ENCODE measurements at places on chromosomes 1 and 21.

GRCh38 chr1:162113419-162113818 lies 43.9 kb downstream of the NOS1AP start:
- DNase-seq, result no peak

DNA sequence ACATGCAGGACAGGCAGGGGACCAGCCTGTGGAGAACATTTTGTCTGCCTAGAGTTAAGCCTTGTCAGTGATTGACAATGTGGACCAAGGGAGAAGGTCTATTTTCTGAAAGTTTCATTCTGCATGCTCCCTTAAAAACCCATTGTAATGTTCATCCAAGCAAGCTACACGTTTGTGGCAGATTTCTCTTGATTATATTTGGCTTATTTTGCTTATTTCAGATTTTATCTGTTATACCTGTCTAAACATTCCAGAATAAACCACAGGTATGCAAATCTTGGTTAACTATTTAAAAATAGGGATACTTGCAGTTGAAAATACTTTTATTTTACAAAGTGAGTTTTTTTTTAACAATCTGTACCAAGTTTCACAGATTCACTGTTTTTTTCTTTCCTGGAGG lies 78.2 kb upstream of the F3 start:
- DNase-seq, result no peak

- no peak for DNase-seq
Observed at GRCh38 chr1:232353001-232353400, 276.9 kb downstream of the SIPA1L2 start.

DNA sequence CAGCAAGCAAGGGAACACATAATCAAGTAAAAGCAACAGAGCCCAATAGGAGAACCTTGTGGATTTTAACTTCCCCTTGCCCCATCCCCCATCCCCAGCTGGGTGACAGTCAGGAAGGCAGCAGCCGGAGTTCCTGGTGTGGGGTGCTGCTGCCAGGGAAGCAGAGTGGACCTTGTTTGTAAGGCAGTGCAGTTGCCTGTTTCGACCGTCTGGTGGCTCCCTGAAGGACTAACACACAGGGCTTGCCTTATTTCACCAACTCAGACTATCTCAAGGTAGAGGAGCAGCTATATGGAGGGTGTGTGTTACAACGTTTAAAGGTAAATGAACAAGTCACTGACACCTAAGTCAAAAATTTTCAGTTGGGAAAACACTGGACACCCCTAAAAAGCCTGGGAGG lies 6.6 kb downstream of the KRTAP10-8 start:
- DNase-seq, result no peak

GRCh38 chr1:168843401-168843800 lies 114.4 kb upstream of the DPT start:
- DNase-seq, result no peak

DNA sequence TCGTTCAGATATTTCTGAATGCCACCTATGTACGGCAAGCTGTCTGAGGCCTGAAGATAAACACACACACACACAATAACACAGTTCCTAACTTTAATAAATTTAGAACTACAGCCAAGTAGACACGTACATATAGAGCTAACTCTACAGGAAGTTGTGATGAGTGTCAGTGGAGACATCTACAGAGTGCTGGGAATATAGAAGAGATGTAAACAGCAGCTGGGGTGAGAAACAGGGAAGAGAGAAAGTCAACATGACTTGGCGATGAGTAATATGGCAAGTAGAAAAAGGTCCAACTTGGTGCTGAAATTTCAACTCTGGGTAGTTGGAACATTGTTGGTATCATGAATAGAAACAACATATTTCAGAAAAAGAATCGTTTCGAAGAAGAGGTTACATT lies 206.5 kb downstream of the ZP4 start:
- DNase-seq, result no peak

DNA sequence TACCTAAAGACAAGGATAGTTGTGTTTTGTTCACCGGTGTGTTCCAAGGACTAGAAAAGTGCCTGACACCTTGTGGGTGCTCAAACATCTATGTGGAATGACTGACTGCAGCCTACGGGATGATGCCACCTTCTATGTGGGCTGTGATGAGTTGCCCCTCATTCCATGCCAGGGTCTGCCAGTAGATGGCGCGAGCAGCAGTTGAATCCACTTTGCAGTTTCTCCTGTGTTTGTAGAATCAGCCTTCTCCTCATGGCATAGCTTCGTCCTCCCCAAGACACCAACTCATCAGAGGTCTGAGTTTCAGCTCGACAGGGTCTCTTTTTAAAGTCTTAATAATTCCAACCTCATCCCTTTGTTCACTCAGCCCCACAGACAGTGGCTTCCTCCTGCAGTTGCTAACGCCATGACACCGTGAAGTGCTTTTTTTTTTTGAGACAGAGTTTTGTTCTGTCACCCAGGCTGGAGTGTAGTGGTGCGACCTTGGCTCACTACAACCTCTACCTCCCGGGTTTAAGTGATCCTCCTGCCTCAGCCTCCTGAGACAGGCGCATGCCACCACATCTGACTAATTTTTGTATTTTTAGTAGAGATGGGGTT lies 133.7 kb downstream of the CAPN8 start:
- DNase-seq, result peak; percentile 53

- DNase-seq, result no peak
Observed at GRCh38 chr1:226666164-226666506, 72.9 kb downstream of the ITPKB start.

DNA sequence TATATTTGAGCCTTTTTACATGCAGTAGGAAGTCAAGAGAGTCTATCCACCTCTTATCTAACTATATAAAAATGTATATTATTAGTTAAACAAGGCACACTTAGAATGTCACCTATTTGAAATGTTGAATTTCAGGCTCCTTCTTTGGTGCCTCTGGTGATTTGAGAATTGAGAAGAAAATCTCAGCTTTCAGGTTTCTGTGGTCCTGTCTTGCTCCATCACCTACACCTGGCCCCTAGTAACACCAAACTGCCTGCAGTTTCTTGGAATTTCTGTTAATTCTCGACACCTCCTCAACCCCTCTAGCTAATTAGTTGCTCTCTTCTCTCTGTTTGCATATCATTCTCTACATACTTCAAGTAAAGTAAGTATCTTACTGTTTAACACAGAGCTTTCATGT lies 54.9 kb upstream of the WNT2B start:
- no peak for DNase-seq

DNA sequence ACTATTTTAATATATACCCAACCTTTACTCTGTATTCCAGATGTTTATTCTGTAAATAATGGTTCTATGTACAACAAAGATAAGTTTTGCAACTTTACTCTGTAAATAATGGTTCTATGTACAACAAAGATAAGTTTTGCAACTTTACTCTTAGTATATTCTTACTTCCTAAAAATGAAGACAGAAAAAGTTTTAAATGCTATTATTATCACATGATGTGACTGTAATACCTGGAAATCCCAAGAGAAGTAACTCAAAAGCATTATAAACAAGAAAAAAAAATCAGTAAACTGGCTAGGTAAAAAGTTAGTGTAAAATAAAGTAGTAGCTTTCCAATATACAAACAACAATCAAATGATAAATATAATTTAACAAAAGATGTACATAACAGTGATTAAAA lies 18.5 kb upstream of the EXO1 start:
- DNase-seq, result no peak

- DNase-seq, result no peak
Observed at GRCh38 chr1:71270394-71270915, 189.6 kb upstream of the ZRANB2 start.

DNA sequence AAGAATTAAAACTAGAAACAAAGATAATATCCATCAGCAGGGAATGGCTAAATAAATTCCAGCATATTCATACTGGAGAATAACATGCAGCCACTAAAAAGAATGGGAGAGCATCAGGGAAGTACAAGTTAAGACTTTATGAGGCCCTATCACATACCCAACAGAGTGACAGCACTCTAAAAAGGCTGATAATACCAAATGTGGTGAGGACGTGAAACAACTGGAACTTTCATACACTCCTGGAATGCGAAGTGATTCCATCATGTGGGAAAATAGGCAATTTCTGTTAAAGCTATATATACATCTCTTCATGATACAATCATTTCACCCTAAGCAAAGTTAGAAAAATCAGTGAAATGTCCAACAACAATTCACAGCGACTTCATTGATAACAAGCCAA lies 42.6 kb downstream of the COL6A1 start:
- no peak for DNase-seq

DNA sequence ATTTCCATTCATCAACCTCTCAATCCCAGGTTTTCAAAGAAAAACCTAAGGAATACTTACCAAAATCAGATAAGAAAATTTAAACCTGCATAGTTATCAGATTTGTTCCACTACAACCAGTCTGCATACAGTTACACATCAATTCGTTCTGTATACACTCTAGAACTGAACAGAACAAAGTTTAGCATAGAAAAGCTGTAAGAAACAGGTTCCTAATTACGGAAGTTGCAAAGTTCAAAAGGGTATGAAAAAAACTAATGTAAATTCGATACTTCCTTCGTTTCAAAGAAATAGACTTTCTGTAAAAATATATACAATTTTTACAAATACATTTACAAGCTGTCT lies 3.1 kb downstream of the MCL1 start:
- peak; percentile 31 for DNase-seq

DNA sequence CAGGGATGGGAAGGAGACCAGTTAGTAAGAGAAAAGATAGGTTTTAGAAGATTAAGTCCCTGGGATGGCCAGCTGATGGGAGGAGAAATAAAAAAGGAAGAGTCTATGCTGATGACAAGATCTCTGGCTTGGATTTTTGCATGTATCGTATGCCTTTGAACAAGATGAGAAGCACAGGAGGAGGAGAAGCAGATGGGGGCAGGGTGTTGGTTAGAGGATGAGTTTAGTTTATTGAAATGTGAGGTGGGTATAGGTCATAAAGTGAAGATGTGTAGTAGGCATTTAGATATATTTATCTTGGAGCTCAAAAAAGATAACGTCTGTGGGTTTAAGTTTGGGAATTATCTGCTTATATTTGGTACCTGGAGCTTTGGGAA lies 1.4 kb downstream of the TIPRL start:
- peak; percentile 7 for DNase-seq

DNA sequence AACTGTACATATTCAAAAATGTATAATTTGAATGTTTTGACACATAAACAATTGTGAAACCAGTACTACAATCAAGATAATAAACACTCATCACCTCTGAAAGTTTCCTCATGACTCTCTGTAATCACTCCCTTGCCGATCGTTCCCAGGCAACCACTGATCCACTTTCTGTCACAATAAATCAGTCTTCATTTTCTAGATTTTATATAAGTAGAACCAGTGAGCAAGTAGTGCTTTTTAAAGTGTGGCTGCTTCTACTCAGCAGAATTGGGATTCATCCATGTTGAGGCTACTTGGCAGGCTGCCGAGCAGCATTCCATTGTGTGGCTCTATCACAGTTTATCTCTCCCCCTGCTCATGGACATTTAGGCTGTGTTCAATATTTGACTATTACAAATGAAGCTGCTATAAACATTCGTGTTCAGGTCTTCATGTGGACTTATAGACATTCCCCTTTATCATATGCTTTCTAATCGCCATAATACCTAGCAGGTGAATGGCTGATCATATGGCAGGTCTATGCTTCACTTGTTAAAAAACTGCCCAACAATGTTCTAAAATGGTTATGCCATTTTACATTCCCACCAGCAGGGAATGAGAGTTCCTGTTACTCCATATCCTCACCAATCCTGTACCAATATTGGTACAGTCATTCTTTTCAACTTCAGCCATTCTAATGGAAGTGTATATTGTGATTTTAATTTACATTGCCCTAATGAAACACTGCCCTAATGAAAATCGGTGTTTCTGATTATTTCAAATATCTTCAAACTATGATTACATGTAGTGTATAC lies 20.5 kb downstream of the TEX38 start:
- DNase-seq, result no peak

- no peak for DNase-seq
Observed at GRCh38 chr21:31992391-31992790, 119.6 kb downstream of the HUNK start.

DNA sequence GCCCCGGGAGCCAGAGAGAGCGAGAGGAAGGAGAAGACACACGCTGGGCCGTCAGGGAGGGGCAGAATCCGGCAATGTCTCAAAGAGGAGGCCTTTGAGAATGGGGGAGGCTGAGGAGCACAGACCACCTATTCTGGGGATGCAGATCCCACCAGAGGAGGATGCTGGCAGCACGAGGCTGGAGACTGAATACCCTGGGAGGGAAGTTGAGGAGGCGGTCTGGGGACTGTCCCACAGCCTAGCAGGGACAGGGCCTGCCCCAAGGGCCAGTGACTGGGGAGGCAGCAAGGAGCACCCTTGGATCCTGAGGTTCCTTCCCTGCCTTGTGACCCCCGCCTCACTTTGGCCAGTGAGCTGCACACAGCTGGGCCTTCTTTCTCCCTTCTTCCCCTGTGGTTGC lies 49.2 kb downstream of the SLC37A1 start:
- no peak for DNase-seq

DNA sequence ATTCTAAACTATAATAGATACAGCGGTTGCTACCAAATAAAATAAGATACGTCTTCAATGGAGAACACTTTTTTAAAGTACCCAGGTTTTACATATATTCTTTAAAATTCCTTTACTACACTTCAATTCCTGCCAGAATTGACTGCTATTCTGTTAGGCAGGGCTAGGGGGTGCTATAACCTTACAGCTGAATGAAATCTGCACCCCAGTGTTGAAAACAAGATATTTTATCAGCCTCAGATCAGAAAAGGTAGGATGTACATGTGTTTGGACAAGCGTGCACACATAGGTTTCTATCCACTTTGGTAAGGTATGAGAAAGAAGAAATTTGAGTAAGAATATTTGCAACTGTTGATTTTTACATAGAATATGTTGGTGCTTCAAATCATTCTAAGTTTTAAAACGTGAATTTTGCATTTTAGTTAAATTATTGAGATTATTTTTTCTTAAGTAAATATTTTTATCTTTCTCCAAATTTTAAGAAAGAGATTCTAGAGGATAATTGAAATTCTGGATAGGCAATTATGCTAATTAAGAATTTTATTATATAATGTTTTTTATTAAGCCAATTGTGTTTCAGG lies 490.8 kb upstream of the ADGRL4 start:
- DNase-seq, result no peak

DNA sequence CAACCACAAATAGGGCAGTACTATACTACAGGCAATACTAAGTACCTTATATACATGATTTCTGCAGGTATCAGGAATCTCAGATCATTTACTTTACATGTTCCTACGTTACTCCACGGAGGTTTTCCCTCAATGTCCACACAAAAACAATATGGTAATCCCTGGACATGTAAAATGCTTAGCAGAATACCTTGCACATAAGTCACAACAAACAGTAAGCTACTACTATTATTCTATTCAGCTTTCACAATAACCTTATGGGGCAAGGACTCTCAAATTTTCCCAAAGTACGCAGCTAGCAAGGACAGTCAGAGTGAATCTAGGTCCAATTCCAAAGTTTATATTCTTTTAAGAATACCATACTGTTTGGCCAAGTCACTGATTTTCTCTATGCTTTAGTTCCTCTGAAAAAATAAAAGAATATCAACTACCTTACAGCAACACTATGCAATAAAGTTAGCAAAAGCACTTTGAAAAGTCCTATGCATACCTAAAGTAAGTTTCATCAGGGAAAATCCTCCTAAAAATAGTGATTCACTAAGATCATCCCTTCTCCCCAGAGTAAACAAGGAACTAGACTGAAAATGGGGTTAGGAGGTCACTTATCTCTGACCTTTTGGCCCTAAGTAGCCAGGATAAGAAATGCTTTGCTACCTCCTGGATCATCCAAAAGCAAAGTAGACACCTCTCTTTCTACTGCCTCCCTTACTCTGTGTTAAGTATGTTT lies 67.4 kb downstream of the LUZP1 start:
- DNase-seq, result no peak

Data from CD4-positive, alpha-beta T cell treated with Interleukin-17A for 1 hour (primary cell).